Neural crest cell (in vitro differentiated cells): ENCODE measurements at places on chromosomes 4 and X. TPM values are rescaled to one million over a fixed set of nuclear protein-coding genes. Genes with fewer than 3 reads are reported as not detected.

DNA sequence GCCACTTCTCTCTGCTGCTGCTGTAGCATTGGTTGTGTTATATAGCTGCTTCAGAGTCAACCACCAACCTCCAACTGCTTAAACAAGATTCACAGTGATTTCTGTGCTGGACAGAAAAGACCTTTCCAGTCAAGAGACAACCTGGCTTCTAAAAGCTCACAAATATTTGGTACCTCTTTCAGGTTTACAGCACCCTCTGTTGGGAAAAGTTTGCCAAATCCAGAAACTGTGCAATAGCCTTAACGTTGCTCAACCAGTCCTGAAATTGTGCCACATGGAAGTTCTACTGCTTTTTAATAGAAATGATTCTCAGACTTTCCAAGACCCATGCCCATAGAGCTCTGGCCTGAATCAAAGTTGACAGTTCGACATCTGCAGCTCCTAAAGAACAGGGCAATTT lies 842.1 kb upstream of the HTR2C start:
- no peaks in the 10 kb centered on the region for H3K36me3 ChIP-seq
- no peak for DNase-seq
- H3K27me3 ChIP-seq = no peaks in the 10 kb centered on the region
- no peak overlapping the region for H3K4me3 ChIP-seq

DNA sequence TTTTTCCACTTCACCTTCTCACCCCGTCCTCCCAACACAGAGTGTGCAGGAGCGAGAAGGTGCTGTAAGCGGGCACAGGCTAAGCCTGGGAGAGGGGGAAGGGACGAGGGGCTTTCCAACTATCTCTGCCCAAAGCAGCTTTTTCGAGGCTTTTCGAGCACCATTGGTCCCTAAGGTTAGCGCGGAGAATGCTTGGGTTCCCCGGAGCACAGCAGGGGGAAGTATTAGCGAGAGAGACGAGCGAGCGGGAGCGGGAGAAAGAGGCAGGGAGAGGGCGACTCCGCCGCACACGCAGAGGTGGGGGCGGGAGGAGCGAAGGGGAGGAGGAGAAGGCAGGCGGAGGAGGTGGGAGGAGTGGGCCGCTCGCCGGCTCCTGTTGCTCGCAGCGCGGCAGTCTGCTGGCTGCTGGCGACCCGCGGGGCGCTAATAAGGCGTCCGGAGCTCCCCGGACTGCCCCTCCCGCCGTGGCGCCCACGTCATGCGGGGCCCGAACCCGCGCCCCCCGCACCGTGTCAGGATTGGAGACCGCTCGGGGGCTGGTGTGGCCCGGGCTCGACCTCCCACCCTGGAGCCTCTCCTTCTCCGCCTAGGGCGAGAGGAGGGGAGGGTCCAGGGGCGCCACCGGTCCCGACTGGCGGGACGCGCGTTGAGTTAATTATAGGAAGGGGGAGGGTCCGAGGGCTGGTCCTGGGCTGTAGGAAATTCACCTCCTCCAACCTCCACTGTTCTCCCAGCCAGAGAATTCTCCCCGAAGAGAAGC lies at the start of gene ADAMTS3:
ADAMTS3 (minus strand) TSS at position 263 of the 760 bp plus-strand sequence. CDS start 459 bp downstream, outside the sequence.
- H3K4me3 ChIP-seq = peak within 1 kb of the TSS; percentile 94
- peak; percentile 59 for DNase-seq
- peaks cover 20% of the 10 kb centered on the region for H3K4me1 ChIP-seq
- H3K36me3 ChIP-seq = no peaks in the 10 kb centered on the region
- H3K27ac ChIP-seq = peak within 1 kb of the TSS; percentile 81

DNA sequence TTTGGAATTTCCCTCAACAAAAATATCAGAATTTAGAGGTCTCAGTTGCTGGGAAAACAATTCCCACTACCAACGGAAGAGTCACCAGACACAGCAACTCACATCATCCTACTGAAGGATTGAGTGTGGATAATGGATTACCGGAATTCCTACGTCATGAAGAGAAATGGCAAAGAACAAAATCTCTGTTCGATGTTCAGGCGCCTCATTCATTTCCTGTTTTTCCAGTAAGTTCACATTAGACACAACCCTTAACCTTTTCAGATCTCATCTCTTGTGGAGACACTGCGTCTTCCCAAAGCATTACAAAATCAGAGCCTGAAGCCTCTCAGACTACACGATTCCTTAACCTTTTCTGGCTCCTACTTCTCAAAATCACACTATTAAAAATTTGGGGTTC lies 58.5 kb upstream of the CPEB2 start:
- no peak overlapping the region for H3K4me3 ChIP-seq
- DNase-seq = no peak
- peaks cover 4% of the 10 kb centered on the region for H3K36me3 ChIP-seq
- H3K27me3 ChIP-seq = peaks cover under 1% of the 10 kb centered on the region

DNA sequence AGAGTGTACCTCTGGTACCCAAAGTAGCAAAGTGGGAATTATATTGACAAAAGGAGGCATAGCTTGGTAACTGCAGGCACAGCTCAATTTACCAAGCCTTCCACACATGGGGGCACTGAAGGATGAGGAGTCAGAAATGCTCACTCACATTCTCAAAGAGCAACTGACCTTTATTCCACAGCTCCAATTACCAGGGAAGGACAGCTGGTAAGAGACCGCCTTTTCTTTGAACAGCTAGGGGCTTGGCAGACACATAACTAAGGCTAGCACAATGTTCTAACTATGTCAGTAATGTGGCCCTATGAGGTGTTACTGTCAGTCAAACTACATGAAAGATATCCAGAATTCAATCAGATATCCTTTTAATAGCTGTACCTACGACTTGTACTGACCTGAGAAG lies 20.5 kb upstream of the STS start:
- no peak for DNase-seq
- H3K27ac ChIP-seq = no peak overlapping the region
- H3K27me3 ChIP-seq = no peaks in the 10 kb centered on the region

- no peak for DNase-seq
- H3K4me1 ChIP-seq = no peaks in the 10 kb centered on the region
- H3K27me3 ChIP-seq = no peaks in the 10 kb centered on the region
- no peak overlapping the region for H3K4me3 ChIP-seq
- H3K27ac ChIP-seq = no peak overlapping the region
Observed at GRCh38 chrX:19926095-19926494, 38.7 kb upstream of the SH3KBP1 start.

DNA sequence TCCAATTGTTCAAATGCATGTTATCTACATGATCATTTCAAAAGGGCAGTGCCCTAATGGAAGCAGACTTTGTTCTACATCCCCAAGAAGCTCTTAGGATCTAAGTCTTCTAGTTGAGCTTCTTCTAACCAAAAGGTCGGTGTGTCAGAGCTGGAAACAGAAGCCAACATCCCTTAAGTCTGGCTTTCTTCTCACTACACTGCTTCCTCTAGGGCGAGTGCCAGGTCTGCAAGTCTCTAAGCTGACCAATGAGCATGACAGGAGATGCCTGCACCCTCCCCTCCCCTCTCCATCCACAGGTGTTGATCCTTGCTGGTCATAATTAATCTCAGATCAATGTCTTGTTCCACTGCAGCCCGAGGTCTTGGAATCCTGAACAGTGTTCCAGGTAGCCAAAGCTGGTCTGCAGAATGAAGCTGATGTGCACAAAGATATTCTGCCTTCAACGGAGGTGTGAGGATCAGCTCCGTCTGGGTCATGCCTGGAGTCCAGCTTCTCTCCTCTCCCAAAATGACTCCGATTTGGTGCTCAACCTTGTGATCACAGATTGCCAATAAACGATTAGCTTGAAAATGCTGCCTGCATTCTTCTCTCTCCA lies 44.1 kb downstream of the WDR1 start:
- no peak overlapping the region for H3K27ac ChIP-seq
- DNase-seq = no peak
- no peaks in the 10 kb centered on the region for H3K4me1 ChIP-seq
- H3K4me3 ChIP-seq = no peak overlapping the region
- H3K36me3 ChIP-seq = peaks cover 11% of the 10 kb centered on the region

- peaks cover 21% of the 10 kb centered on the region for H3K27me3 ChIP-seq
- no peak for DNase-seq
- H3K27ac ChIP-seq = no peak overlapping the region
Observed at GRCh38 chr4:155657169-155657568, 9.5 kb upstream of the GUCY1A1 start.

DNA sequence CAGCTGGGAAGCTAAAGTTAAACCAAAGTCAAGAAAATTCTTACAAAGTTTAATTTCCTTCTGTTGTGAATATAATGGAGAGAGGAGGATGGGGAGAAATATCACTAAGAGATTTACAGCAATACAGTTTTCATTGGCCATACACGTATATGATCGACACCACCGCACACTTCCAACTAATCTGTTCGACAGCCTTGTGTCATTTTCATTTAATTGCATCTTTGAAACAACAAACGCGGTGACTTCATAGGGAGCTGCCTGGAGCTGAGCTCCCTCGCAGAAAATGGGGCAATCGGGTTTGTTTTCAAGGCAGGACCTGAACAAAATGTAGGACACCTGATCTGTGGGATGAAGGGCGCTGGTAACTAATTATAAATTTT lies 1.3 kb downstream of the PTPN13 start:
- H3K27ac ChIP-seq = peak overlapping the region; percentile 93
- peak overlapping the region; percentile 98 for H3K4me3 ChIP-seq
- DNase-seq = no peak
- H3K4me1 ChIP-seq = peaks cover 53% of the 10 kb centered on the region
- H3K27me3 ChIP-seq = no peaks in the 10 kb centered on the region

Gene FANCB
- total RNA-seq = 16.1 and 19.5 TPM in 2 replicates

Gene CLGN
- total RNA-seq = 16.1 and 19.0 TPM in 2 replicates

Gene CLNK
- not detected in 2 replicates for total RNA-seq

Gene PDZD4
- total RNA-seq = 48.8 and 52.5 TPM in 2 replicates

Gene GAGE12E
- not detected in 2 replicates for total RNA-seq
